ENCODE measurements at places on chromosomes 16 and 17.
A peak's percentile ranks its signal among the peaks of the same experiment; 100 is the strongest.

GRCh38 chr17:37888881-37889280 is 35.3 kb upstream of the TBC1D3K start:
- no peak for DNase-seq

DNA sequence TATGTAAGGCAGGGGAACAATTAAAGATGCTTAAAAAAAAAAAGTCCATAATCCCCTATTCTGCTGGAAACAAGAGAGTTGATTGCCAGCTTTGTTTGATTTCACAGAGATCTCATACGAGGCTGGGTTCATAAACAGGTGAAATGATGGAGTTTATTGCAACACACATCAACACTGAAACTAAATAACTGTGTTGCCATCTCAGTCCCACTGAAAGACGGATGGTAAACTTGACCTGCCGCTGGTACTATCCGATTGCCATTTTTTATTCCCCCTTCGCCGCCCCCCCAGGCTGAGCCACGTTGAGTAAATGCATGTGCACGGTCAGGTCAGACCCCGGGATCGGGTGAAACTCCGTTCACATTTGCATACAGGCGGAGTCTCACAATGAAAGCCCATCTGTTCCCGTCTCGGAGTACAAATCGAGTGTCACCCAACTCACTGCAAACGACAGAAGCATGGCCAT is 119.2 kb downstream of the SKAP1 start:
- peak; percentile 65 for DNase-seq

DNA sequence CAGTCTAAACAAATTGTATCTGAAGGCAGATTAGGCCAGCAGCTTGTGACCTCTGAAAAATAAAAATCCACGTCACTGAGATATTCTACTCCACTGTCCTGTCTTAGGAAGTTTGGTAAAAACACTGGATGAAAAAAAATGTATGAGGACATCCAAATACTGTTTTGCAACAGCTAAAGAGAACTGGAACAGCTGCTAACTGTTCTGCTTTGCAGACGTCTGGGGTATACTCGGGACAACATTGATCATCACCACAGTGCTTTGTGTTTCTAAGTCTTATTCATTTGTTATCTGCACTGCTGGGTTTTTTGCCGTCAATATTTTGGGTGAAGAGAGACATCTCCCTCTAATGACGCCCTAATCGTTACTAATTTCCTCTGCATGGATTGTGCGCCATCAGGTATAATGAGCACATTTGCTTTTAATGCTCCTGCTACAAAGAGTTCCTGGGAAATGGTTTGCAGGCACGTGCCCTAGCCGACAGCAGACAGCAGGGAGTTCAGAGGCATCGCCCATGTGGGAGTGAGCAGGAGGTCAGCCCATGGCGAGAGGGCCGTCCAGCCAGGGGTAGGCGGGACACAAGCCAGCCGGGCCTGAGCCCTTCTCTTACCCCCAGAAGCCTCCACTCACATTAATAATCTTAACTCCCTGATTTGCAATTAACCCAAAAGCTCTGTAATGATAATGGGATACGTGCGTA is 87.0 kb downstream of the CBLN1 start:
- no peak for DNase-seq

DNA sequence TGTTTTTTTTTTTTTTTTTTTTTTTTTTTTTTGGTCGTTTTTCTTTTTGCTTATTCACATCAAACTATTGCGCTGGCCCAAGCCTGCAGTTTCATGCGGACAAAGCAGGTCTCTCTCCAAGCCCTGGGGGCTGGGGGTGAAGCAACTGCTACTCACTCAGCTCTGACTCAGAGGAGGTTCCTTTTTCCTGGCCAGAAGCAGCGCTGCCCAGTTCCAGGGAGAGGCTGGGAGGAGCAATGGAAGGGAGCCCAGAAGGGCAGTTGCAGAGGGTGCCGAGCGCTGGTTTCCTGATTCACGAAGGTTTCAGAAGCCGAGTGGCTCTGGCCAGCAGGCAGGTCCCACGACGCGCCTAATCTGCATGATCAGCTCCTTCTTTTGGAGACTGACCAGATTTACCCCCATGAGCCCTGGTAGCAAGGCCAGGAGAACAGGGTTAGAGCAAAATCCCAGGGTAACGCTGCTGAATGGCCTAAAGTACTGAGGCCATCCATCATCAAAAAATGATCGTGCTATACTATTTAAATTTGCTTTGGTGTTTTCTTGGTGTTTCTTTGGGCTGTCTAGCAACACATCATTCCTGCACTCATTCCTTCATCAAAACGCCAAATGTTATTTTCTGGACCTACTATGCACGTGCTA is 144.7 kb upstream of the SOX9 start:
- peak; percentile 32 for DNase-seq

DNA sequence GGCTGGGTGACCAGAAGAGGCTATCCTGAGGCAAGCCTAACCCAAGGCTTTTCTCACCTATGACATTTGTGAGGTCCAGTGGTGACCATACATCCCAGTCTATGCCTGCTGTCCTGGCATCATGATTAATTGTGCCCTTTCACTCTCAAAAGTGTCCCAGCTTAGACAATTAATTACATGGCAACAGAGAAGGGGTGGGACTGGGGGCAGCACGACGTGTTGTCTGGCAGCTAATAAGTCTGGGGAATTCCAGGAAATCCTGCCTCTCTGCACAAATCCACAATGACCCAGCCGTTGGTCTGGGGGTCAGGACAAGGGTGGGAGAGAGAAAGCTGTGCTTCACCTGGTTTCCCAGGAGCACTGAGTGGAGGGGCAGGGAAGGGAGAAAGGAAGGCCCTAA is 14.0 kb upstream of the MTMR4 start:
- no peak for DNase-seq

GRCh38 chr16:20084624-20085226 is 11.0 kb upstream of the GPR139 start:
- DNase-seq, result no peak

- no peak for DNase-seq
These were observed 44.5 kb upstream of the SSTR5 start for GRCh38 chr16:1028056-1028455.

- DNase-seq, result no peak
These were observed 8.2 kb upstream of the RSKR start for GRCh38 chr17:28622186-28622585.

GRCh38 chr17:2063261-2064146 is 8.6 kb downstream of the HIC1 start:
- no peak for DNase-seq

DNA sequence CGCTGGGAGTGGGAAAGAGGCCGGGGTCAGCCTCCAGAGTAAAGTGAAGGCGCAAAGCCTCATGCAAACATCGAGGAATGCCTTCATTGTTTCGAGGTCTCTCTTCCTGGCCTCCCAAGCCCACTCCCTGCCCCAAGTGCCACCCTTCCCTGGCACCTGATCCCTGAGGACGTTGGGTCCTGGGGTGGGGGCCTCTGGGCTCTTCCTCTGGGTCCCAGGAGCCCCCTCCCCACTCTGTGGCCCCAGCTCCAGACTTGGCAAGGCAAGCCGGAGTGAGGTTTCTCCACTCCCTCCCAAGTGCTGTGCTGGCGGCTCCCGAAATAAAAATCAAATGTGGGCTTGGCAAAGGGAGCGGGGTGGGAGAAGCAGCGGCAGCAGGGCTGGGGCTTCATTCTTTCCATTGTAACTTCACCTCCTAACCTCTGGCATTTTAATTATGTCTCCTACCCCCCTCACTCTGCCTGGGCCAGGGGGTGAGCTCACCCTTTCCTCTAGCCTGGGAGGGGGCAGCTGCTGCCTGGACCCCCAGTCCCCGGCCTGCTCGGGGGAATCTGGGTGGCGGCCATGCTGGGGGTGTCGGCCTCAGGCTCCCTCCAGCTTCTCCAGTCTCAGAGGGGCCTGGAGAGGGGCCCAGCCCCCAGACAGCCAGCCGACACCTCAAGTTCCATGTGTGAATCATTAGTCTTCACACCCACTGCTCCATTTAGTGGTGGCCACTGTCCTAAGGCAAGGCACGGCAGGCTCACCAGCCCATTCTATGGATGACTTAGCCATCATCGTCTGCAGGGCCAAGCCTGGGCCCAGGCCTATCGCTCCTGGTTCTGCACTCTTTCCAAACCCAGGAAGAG is 14.6 kb upstream of the TMEM92 start:
- no peak for DNase-seq

DNA sequence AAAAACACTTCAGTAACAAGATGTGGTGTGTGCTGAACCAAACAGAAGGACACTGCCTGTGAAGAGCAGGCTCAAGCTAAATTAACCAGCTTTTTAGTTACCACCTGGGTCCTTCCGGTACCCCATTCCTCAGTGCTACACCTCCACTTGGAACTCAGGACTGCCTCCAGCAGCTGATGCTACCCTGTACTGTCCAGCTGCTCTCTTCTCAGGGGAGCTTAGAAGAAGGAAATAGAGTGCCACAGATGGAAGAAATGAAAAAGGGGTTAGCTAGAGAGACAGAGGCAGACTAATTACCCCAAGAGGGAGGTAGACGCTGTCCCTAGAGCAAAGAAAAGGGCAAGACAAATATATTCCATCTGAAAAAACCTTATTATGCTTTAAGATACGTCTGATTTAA is 5.7 kb downstream of the MED13 start:
- DNase-seq, result no peak
